ENCODE measurements at places on chromosomes 1 and 21. TPM values are rescaled to one million over a fixed set of nuclear protein-coding genes. Genes with fewer than 3 reads are reported as not detected.
A peak's percentile ranks its signal among the peaks of the same experiment; 100 is the strongest.

Gene TFF2
- total RNA-seq: not detected

DNA sequence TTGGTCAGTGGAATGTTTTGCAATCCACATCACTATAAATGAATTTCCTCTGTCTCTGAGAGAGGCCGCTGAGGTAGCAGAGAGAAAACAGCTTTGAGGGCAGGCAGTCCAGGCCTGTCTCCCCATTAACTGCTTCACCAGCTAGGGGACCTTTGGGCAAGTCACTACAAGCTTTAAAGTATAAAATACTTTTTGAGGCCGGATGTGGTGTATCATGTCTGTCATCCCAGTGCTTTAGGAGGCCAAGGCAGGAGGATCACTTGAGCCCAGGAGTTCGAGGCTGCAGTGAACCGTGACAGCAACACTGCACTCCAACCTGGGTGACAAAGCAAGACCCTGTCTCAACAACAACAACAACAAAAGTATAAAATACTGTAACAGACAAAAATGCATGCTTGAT is 6.4 kb downstream of the IL6R start:
- peaks cover 18% of the 10 kb centered on the region for H3K4me1 ChIP-seq
- no peaks in the 10 kb centered on the region for H3K27me3 ChIP-seq
- H3K4me3 ChIP-seq: no peak overlapping the region
- DNase-seq: no peak
- no peaks in the 10 kb centered on the region for H3K36me3 ChIP-seq

Gene ZBTB17
- 34.9 TPM for total RNA-seq

- H3K36me3 ChIP-seq: peaks cover 6% of the 10 kb centered on the region
- H3K4me1 ChIP-seq: peaks cover 9% of the 10 kb centered on the region
- no peaks in the 10 kb centered on the region for H3K27me3 ChIP-seq
- DNase-seq: no peak
Observed at GRCh38 chr1:90943966-90944365, 77.9 kb downstream of the ZNF644 start.

Gene CNR2
- 0.54 TPM for total RNA-seq

Gene IKBKE
- total RNA-seq: 10.5 TPM

- H3K4me3 ChIP-seq: no peak overlapping the region
- no peak for DNase-seq
- H3K27ac ChIP-seq: no peak overlapping the region
- no peaks in the 10 kb centered on the region for H3K27me3 ChIP-seq
Observed at GRCh38 chr21:45470087-45470515, 65.1 kb downstream of the COL18A1 start.

- H3K27ac ChIP-seq: no peak overlapping the region
- no peak overlapping the region for H3K4me3 ChIP-seq
- H3K27me3 ChIP-seq: no peaks in the 10 kb centered on the region
- no peaks in the 10 kb centered on the region for H3K4me1 ChIP-seq
- no peak for DNase-seq
- H3K36me3 ChIP-seq: no peaks in the 10 kb centered on the region
Observed at GRCh38 chr1:179825798-179826460, 51.7 kb downstream of the TOR1AIP2 start.

Gene RAVER2
- total RNA-seq: 12.6 TPM

- no peaks in the 10 kb centered on the region for H3K36me3 ChIP-seq
- DNase-seq: no peak
- H3K4me3 ChIP-seq: no peak overlapping the region
Observed at GRCh38 chr21:28152732-28153131, 839.9 kb downstream of the LTN1 start.

DNA sequence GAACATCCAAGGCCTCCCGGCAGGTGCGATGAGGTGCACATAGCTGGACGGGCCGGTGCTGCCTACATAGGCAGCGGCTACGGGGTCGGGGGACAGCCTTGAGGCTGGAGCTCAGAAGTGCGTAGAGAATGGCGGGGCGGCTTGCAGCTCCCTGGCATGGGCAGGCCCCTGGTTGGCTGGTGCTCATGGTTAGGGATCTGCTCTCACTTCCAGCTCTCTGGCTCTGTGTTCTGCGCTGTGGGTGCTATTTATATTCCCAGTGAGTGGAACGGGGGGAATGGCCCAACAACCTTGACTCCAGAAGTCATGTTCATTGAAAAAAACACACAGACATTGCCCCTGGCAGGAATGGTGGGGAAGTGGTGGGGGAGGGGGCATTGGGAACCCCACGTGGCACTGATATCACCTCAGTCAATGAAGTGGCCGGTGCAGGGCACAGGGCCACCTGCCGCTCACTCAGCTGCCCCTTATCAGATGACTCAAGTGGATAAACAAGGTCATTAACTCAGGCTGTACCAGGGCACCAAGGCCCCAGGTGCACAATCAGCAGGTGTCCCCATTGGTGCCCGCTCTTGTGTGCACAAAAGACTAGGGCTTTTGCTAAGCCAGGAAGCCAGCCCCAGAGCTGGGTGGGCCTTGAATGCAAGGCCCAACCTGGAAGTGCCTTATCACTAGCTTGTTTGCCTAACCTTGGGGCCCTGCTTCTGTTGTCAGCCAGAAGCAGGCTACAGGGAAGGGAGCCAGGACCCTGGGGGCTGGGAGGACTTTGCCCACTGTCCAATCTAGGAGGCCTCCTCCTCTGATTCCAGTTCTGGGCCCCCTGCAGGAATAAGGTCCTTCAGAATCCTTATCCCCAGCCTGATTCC is at the start of gene NR0B2:
Gene NR0B2 (minus strand): TSS at position 222 of the 866 bp plus-strand sequence. CDS start 35 bp downstream, at position 187.
- no peaks in the 10 kb centered on the region for H3K27me3 ChIP-seq
- DNase-seq: peak; percentile 83
- no peak within 1 kb of the TSS for H3K4me3 ChIP-seq
- peaks cover 11% of the 10 kb centered on the region for H3K4me1 ChIP-seq
- H3K27ac ChIP-seq: peak within 1 kb of the TSS; percentile 64

DNA sequence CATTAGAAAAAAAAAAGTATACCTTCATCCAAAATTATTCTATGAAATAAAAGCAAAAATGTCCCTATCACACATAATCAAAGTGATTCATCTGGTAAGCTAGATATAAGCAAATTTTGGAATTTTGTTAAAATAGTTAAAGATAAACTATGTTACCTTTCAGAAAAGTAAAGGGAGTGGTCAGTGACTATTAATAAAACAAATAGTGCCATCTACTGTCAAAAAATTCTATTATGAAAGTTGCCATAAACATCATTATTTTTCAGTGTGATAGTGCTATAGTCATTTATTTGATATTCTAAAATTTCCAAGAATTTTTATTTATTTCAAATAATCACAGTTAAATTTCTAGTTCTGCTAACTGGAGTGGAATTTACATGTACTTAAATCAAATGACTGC is 803.7 kb downstream of the KCNT2 start:
- DNase-seq: no peak
- no peaks in the 10 kb centered on the region for H3K4me1 ChIP-seq
- no peak overlapping the region for H3K4me3 ChIP-seq
- no peaks in the 10 kb centered on the region for H3K27me3 ChIP-seq

Gene TMPRSS2
- total RNA-seq: 16.2 TPM

DNA sequence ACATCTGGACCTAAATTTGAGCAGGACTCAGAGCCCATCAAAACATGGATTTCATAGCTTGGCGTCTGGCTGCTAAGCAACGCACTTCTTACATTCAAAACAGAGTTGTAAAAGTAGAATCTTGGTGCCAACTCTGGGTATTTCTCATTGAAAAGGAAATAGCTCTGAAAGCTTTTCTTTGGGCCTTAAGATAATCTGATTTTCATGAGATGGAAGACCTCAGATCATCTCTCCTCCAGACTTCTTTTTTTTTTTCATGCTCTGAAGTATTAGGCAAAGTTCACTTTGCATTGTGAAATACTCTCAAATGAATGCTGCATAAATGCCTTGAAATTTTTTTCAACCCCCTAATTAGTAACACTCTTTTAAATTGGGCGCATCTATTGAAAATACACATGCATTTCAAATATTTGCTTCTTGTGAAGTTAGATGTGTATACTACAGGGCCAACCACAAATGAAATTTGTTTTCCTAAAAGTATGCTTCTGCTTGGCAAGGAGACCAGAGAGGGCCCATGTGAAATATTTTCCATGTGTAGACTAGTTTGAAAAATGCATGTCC is 4.2 kb downstream of the ADAMTS5 start:
- peak overlapping the region; percentile 89 for H3K27ac ChIP-seq
- DNase-seq: no peak
- peaks cover 17% of the 10 kb centered on the region for H3K4me1 ChIP-seq
- H3K36me3 ChIP-seq: no peaks in the 10 kb centered on the region
- H3K27me3 ChIP-seq: no peaks in the 10 kb centered on the region
- H3K4me3 ChIP-seq: no peak overlapping the region

DNA sequence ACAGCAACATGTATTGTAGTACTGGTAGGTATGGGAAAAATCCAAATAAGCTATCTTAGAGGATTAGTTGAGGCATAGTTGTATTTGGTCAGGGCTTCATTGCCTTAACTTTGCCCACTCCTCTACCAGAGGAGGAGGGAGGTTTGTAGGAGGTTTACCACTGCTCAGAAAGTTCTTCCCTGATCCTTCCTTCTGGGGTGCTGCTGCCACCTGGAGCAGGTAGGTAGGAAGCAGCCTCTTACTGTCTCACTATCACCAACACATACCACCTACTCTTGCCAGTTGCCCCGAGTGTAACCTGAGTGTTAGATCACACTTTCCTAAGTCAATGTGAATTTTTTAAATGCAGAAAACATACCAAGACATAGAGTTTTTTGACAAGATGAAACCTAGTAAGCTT is 24.1 kb upstream of the ZSWIM5 start:
- no peaks in the 10 kb centered on the region for H3K4me1 ChIP-seq
- no peak overlapping the region for H3K4me3 ChIP-seq
- DNase-seq: peak; percentile 13
- H3K27me3 ChIP-seq: no peaks in the 10 kb centered on the region

Gene TMEM125
- total RNA-seq: 59.0 TPM

Gene SMIM1
- 9.9 TPM for total RNA-seq

DNA sequence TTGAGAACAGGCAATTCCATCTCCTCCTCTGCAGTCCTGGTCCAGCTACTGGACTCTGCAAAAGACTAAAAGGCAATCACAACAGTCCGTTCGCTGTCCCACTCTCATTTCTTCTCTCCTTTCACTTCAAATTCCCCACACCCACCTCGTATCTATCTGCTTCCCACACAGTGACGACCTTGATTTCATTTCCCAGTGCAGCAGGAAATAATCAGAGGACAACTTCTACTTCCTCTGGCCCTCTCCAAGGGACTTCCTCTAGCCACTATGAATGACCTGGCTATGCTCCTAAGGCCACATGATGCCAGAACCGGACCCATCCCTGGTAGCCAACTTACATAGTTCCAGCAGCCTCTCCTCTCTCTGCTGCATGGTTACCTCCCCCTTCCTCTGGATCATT is 8.0 kb downstream of the NOL9 start:
- H3K36me3 ChIP-seq: peaks cover 31% of the 10 kb centered on the region
- H3K4me3 ChIP-seq: no peak overlapping the region
- H3K4me1 ChIP-seq: no peaks in the 10 kb centered on the region
- no peak for DNase-seq
- H3K27ac ChIP-seq: no peak overlapping the region

- no peaks in the 10 kb centered on the region for H3K36me3 ChIP-seq
- H3K4me3 ChIP-seq: no peak overlapping the region
- H3K27me3 ChIP-seq: no peaks in the 10 kb centered on the region
- peaks cover 12% of the 10 kb centered on the region for H3K4me1 ChIP-seq
Observed at GRCh38 chr1:228750915-228751314, 15.6 kb downstream of the RHOU start.

Gene PLD5
- 0.54 TPM for total RNA-seq

DNA sequence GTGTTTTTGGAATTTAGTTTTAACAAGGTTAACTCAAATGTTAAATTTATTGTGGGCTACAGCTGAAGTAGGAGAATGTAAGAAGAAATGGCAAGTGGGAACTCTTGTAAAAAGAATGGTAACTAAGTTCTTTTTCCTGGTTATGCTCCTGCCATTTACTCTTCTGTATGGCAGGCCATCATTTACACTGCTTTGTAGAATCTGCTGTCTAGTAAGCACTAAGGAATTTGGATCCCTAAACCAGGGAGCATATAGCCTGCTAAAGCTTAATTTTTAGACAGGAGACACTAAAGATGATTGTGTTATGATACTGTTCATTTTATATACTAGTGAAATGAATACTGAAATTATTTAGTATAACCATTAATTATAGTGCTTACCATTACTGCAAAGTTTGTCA is 85.3 kb downstream of the CAMTA1 start:
- H3K4me3 ChIP-seq: no peak overlapping the region
- peaks cover 69% of the 10 kb centered on the region for H3K4me1 ChIP-seq
- no peak for DNase-seq
- H3K27me3 ChIP-seq: no peaks in the 10 kb centered on the region
- H3K27ac ChIP-seq: peak overlapping the region; percentile 94
- no peaks in the 10 kb centered on the region for H3K36me3 ChIP-seq
